ENCODE measurements at places on chromosomes 7 and 10.

- DNase-seq = no peak
Observed at GRCh38 chr10:3886641-3887251, 101.7 kb upstream of the KLF6 start.

DNA sequence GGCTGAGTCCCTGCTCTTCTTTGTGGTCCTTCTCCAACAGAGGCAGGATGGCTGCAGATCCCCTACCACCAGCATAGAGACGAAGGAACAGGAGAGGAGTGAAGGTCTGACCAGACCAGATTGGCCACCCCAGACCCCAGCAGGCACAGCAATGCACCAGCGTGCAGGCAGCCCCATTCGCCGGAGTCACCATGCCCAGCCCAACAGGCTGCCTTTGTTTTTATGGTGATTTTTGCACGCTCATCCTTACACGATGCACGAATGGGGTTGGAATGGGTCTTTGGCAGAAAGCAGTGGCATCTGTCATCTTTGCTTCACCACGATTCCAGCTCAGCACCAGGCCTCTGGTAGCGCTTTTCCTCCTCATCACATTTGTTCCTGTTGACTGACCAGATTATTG, 427.6 kb downstream of the INHBA start:
- no peak for DNase-seq

DNA sequence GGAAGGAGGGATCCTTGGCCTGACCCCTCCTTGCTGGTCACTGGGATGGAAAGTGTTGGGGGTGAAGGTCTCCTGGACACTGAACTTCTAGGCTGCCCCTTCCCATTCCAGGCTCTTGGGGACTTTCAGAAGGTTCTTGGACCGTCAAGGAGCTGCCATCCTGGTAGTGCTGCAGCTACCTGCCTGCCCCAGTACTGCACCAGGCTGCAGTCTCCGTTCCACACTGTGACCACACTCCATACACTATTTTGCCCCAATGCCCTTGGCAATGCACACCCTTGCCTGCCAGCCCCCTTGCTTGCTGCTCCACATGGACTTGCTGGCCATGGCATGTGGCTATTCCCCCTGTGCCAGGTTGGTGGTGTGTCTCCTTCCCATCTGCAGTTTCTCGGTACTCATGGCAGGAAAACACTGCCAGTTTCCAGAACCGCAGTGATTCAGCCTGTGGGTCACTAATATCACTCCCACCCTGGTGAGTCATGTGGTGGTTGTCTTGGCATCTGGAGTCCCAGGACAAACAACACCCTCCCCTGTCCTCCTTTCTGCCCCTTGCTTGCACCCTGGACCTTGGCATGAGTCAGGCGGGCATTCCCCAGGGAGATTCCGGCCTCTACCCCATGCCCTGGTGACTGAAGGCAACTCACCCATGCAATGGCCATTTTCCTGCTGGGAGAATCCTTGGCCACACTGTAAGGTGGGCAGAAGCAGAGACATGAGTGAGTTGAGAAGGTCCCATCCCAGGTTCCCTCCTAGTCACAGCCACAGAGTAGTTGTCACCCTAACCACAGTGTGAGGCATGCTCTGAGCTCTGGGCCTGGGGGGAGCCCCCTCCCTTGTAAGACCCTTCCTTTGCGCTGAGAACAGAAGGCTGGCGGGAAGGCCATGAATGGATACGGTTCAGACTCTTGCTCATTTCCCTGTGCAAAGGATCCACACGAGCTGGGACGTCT, 32.8 kb downstream of the GOLGA7B start:
- no peak for DNase-seq

- DNase-seq = no peak
Observed at GRCh38 chr7:84247591-84247990, 53.0 kb upstream of the SEMA3A start.
